ENCODE measurements at places on chromosomes 11 and 22.

DNA sequence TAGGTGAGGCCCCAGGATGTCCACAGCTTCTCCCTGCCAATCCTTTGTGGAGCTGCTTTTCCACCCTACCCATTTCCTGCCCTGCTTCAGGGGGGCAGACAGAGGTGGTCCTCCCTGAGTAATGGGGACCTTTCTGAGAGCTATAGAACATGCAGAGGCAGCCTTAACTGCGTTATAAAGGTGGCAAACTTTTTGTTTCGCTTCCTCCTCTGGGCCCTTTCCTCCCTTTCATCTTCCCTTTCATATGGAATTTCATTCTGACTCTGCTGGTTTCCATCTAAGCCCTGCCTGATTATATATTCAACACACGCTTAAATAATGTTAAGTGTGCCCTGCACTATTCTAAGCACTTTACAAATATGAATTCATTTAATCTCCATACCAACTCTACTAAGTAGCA lies 169.3 kb upstream of the E2F8 start:
- DNase-seq, result no peak

DNA sequence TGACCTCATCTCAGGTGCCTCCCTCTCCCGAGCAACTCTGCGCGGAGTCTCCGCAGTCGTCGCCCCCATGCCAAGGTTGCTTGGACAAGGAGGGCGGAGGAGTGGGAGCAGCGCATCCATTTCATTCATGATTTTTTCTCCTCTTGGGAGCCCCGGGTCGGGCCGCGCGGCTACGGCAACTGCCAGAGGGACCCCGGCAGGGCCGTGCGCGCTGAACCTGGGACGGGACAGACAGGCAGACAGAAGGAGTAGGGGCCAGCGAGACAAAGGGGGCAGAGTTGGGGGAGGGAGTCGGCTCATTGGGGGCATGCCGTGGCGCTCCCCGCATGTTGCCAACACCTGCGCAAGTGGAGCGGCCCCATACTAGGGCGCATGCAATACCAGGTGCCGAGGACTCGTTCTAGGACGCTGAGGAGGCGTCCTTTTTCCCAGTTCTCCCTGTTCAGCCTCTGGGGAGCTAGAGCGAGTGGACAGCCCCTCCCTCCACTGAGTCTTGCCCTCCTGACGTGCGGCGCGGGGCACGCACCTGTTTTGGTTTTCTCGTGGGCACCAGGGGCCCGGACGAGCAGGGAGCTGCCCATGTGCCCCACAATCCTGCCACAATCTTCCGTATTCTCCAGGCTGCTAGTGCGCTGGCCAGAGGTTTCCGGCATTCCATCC lies 501 bp upstream of the PTPN5 start:
- DNase-seq, result no peak

- no peak for DNase-seq
Observed at GRCh38 chr22:41341990-41342389, 39.8 kb upstream of the TEF start.

GRCh38 chr11:68355471-68355870 lies 43.1 kb downstream of the LRP5 start:
- DNase-seq, result no peak

- no peak for DNase-seq
Observed at GRCh38 chr11:13338427-13339069, 61.0 kb downstream of the BMAL1 start.

DNA sequence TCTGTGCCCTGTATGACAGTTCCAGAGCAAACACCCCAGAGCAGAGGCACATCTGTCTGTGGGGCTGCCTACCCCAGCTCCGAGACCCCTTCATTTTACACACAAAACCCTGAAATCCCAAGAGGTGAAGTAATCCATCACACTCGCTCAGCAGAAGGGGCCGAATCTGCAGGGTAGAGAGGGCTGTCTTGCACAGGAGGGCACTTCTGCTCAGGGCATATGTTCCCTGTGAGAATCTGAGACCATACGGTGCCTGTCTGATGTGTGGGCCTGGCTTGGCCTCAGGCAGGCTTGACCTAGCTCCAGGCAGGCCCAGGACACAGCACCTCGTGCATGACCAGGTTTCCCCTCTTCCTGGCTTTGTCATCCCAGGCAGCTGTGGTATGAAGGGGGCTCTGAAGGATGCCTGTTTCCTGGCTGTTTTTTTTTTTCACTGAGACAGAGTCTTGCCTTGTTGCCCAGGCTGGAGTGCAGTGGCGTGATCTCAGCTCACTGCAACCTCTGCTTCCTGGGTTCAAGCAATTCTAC lies 37.2 kb downstream of the GRIK4 start:
- no peak for DNase-seq

- no peak for DNase-seq
Observed at GRCh38 chr11:120200677-120201076, 10.2 kb upstream of the OAF start.

GRCh38 chr11:66493130-66493529 lies 12.9 kb downstream of the DPP3 start:
- no peak for DNase-seq

DNA sequence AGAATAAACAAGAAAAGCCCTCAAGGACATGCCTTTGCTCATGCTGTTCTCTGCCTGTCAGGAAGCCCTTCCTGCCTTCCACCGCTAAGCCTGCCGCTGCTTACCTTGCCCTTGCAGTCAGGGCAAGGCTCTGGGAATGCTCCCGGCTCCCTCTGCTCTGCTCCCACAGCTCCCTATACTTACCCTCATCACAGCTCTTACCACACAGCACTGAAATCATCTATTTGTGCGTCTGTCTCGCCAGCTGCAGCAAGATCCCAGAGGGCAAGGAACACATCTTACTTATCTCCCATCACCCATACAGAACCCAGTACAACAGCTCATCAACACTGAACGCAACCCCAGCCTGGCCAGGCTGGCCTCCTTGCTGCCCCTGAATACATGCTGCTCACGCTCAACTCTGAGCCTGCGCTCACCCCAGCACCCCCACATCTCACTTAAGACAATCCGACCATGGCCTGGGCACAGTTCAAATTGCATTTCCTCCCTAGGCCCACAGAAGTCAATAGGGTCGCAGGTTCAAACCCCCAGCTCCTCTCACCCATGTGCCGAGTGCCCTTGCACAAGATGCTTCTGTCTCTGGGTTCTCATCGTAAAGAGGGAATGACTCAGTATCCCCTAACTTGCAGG lies 161.8 kb downstream of the IGLL1 start:
- DNase-seq, result no peak

- DNase-seq, result no peak
Observed at GRCh38 chr11:42043312-42043711, 583.9 kb upstream of the LRRC4C start.

DNA sequence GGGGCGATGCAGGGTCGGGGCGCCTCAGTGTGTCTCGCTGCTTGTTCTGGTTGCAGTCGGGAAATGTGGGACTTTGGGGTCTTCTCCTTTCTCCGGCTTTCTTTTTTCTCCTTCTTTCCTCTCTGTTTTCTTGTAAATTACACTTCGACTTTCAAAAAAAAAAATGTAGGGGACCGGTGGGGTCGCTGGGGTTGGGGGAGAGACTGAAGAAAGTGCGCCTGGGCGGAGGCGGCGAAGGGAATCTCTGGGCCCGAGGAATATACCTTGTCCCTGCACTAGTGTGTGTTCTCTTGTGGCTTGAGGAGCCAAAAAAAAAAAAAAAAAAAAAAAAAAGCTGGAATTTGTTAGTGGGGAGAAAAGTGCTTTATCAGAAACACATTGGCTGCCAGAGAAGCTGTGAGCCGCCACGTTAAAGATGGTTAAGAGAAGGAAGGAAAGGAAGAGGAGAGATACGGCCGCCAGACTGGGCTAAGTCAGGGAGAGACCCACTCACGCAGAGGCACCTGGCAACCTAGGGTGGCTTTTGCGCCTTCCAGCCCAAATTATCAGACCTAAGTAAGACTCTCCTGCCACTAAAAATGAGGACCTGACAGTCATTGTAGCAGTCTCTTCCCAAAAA lies 8.4 kb upstream of the FLI1 start:
- DNase-seq, result no peak

DNA sequence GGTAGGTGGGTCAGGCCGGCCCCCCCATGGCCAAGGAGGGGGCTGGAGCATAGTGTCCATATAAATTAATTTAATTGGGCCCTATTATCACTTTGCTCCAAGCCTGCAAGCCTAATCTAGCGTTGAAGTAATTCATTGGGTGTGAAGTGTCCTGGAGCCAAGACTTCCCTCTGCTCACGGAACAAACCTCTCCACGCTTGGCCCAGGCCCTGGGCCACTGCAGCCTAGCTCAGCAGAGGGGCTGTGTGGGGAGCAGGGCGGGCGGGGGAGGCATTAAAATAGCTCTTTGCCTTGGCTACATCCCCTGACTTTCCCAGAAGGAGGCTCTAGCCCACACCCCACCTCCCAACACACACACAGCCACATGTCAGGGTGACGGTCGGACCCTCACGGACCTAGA lies 73.5 kb downstream of the THAP12 start:
- DNase-seq, result no peak

GRCh38 chr22:17867160-17867785 lies 93.0 kb upstream of the BID start:
- DNase-seq, result no peak

- no peak for DNase-seq
Observed at GRCh38 chr22:27879923-27880322, 39.1 kb downstream of the PITPNB start.

DNA sequence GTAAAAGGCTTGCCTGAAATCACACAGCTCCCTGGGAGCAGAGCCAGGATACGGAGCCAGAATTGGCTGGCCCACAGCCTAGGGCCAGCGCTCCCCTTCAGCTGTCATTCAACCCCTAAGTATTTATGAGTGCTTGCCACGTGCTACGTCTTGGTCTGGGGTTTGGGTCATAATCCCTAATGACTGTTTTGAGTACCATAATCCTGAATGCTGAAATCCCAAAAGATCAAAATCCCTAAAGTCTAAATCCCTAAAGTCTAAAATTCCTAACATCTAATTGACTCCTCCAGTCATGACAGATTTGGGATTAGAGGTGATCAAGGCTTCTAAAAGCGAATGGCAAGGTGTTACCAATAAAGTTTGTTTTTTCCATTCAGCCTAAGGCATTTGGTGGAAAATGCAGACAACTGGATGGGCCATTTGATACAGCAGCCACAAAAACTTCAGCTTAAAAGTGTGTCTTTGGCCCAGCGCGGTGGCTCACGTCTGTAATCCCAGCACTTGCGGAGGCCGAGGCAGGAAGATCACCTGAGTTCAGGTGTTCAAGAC lies 59.8 kb upstream of the PRR5 start:
- DNase-seq, result no peak

GRCh38 chr11:70233511-70233934 lies 30.4 kb downstream of the FADD start:
- DNase-seq, result no peak

DNA sequence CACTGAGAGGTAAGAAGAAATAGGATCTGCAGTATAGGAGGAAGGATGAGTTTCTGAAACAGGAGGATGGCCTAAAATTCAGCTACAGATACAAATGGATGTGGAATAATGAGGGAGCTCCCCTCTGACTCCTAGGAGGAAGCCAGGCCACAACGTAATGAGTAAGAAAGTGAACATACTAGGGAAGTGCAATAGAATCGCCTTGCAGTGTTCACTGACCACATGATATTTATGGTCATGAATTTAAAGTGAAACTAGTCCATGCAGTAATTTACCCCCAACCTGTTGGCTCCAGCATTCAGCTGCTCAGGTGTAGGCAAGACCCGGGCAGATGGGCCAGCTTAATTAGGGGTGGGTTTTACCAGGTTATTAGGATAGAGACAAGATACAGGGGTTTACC lies 101.7 kb downstream of the DEUP1 start:
- DNase-seq, result no peak

GRCh38 chr11:120577624-120578363 lies 66.2 kb downstream of the GRIK4 start:
- DNase-seq, result no peak

- DNase-seq, result no peak
Observed at GRCh38 chr11:1515082-1516060, 28.8 kb upstream of the MOB2 start.

GRCh38 chr22:36977401-36977861 lies 41.8 kb downstream of the TST start:
- DNase-seq, result no peak

DNA sequence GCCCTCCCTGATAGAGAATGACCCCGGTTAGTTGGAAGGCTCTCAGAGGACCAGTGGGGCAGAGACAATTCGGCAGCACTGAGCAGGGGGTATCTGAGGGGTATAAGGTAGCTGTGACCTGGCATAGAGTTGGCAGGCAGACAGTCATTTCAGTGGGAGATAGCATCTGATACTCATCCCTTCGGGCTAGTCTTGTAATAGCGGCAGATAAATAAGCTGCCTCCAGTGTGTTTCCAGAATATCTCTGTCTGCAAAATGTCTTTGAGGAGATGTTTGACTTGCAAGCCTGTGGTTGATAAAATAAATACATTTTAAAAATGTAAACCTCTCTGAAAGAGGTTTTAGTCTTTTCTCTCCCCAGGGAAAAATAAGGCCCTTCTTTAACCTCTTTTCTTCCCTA lies 54.2 kb downstream of the TEAD1 start:
- no peak for DNase-seq

DNA sequence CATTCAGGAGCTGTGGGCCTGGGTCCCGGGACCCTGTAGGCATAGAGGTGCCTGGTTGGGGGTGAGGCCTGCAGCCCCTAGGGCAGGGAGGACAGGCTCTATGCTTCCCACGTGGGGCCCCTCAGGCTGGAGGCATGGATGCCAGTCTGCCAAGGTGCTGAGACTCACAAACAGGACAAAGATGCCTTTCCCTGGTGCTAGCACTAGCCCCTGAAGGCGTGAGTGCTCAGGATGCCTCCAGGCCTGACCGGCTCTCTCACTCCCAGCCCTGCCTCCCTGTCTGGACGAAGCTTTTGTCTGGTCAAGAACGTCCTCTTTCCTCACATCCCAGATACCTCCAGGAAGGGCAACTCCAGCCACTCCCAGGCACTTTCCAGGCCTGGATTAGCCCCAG lies 2.1 kb downstream of the CDC42BPG start:
- DNase-seq, result no peak

DNA sequence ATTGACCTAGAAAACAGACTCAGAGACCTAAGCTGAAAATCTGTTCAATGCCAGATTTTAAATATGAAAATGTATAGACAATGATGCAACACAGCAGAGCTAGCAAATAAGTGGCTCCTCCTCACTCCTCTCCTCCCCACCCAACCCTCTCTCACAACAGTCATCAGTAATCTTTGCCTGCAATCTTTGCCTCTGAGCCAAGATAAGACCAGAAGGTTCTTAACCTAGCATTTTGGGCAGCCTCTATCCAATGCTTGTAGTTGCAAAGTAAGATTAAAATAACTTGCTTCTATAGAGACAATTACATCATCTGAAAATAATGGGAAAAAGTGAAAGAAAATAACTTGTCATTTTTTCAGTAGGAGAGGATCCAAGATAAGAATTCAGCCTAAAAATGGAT lies 117.3 kb downstream of the PARVA start:
- no peak for DNase-seq

- DNase-seq, result no peak
Observed at GRCh38 chr11:126561327-126561893, 205.9 kb downstream of the ST3GAL4 start.

All from NCI-H1436 treated with DMSO at 0.1 percent for 48 hours (cell line).